ENCODE measurements at places on chromosomes 12 and 14. TPM values are rescaled to one million over a fixed set of nuclear protein-coding genes. Genes with fewer than 3 reads are reported as not detected.

PRPF40B gene
- 13.6 TPM for total RNA-seq

TAS2R42 gene
- not detected for total RNA-seq

KIF26A gene
- 1.5 TPM for total RNA-seq

USP44 gene
- total RNA-seq = 0.12 TPM

TBX5 gene
- total RNA-seq = 0.12 TPM

CIDEB gene
- total RNA-seq = 3.2 TPM

PIWIL1 gene
- total RNA-seq = not detected

HCAR1 gene
- total RNA-seq = under 0.01 TPM

TSPAN19 gene
- total RNA-seq = not detected

RILPL1 gene
- 16.6 TPM for total RNA-seq

KSR2 gene
- 0.16 TPM for total RNA-seq

P2RX2 gene
- not detected for total RNA-seq

ACOT6 gene
- total RNA-seq = 0.16 TPM

ANO4 gene
- total RNA-seq = not detected

DBX2 gene
- 0.12 TPM for total RNA-seq

C14orf119 gene
- total RNA-seq = 40.7 TPM

PLEKHD1 gene
- total RNA-seq = under 0.01 TPM

OR4E2 gene
- total RNA-seq = not detected
